ENCODE measurements at places on chromosomes 3 and 15.

- no peak for DNase-seq
Measured at GRCh38 chr15:101698314-101698713, 26.0 kb downstream of the TARS3 start.

GRCh38 chr15:33083232-33084081 lies 111.1 kb downstream of the FMN1 start:
- DNase-seq, result no peak

DNA sequence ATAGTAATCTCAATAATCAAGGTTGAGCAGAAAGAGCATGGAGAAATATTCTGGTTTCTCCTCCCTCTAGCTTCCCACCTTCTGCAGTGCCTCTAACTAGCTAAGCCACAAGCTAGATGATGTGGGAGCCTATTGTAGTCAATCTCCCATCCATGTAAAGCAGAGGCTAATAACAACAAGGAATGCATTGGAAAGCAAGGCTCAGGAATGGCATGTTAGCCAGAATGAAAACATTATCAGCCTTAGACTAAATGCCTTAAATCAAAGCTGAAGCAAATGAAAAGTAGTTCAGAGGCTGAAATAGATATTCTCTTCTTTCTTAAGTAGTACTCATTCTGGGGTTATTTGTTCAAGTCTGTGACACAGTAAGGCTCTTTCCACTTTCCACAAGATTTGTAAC lies 350.3 kb upstream of the DPPA4 start:
- DNase-seq, result no peak

DNA sequence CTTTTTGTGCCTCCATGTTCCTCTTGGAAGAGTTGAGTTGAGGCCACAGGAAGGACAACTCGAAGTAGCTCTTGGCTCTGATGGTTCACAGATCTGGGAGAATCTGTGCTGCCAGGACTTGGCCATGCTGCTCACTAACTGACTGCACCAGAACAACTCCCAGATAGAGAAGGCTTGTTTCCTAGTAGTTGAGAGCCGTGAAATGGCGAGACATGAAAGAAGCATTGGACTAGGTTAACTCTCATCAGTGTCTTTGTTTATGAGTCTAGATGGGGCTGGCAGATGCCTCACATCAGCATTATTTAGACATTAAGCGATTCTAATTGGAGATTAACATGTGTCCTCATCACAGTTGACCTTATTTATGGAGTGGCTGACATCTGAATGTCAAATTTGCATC lies 92.9 kb upstream of the AGBL1 start:
- DNase-seq, result no peak

DNA sequence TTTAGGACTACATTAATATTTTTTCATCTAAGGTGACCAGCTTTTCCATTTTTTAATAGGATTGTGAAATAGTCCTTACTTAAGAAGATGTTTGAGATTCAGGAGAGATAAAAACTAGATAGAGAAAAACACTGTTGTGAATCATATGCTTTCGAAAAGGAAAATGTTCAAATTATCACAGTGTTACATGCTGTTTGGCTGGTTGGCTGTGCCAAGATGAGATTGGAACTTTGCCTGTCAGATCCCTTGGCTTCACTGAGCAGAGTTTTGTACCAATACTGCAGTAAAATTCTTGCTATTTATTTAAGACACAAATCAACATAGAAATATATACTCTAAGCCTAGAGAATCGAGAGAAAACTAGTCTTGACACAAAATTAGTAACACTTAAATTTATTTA lies 117.2 kb downstream of the OXSM start:
- no peak for DNase-seq

GRCh38 chr3:71546821-71547220 lies 36.7 kb downstream of the FOXP1 start:
- peak; percentile 39 for DNase-seq

- no peak for DNase-seq
Measured at GRCh38 chr15:82118040-82118439, 72.2 kb upstream of the MEX3B start.

DNA sequence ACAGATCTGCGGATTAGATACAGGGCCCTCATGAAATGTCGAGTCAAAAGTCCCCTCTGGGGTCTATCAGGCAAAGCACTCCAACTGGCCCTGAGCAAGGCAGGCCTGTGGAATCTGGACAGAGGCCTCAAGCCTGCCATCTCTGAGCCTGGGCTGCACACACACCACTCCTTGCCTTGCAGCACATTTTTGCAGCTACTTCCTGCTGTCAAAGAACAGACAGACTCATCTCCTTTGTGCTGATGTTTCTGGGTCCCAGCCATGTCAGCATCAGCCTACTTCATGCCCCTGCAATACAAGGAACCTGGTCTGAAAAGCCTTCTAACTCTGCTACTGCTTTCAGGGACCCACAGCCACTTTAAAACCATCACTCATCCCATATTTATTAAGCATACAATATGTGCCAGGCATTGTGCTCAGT lies 60.6 kb upstream of the IL12A start:
- no peak for DNase-seq

DNA sequence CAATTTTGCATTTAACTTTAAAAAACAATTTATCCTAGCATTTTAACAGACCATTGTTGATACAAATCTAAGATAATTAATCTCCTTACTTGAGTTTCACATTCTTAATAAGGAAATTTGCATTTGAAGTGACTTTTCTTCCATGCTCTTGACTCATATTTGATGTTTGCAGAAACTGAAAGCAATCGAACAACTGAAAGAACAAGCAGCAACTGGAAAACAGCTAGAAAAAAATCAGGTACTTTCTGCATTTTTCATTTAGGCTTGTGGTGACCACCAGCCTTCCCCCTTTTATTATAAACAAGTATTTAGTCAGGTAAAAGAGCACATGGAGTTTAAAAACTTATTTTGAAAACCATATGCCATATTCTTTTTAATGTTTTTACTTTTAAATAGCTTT lies 20.1 kb upstream of the SELENOT start:
- DNase-seq, result no peak

GRCh38 chr3:112384769-112385168 lies 51.8 kb downstream of the CD200 start:
- peak; percentile 9 for DNase-seq

DNA sequence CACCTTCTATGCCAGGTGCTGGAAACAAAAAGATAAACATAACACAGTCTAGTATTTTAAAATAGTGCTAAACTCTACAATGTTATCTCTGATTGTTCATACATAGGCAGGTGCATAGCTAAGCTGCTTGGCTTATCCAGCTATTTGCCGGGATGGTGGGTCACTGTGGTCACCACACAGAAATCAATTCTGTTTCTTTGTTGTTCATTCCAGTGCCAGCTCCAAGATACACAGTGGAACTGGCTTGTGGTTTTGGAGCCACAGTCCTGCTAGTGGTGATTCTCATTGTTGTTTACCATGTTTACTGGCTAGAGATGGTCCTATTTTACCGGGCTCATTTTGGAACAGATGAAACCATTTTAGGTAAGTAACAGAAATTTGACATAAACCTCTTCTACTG lies 130.2 kb downstream of the IL1RAP start:
- no peak for DNase-seq

DNA sequence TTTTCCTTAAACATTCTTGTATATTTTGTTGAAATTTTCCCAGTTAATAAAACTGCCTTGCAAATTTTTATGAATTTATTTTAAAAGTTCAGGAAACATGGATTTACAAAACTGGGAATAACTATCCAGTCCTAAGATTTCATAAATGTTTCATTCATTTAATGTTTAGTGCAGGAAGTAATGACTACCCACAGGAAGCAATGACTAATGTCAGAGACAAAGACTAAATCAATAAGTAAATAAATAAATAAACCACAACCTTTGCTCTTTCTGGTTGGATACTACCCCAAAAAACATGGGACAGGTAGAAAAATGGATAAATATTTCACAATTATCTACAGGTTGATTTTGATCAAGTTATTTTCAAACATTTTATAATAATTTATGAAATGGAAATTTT lies 48.8 kb upstream of the TMCO5A start:
- DNase-seq, result no peak

- DNase-seq, result no peak
Measured at GRCh38 chr15:101045835-101046691, 126.9 kb downstream of the LRRK1 start.

GRCh38 chr15:78414621-78415250 lies 23.3 kb upstream of the IREB2 start:
- no peak for DNase-seq

DNA sequence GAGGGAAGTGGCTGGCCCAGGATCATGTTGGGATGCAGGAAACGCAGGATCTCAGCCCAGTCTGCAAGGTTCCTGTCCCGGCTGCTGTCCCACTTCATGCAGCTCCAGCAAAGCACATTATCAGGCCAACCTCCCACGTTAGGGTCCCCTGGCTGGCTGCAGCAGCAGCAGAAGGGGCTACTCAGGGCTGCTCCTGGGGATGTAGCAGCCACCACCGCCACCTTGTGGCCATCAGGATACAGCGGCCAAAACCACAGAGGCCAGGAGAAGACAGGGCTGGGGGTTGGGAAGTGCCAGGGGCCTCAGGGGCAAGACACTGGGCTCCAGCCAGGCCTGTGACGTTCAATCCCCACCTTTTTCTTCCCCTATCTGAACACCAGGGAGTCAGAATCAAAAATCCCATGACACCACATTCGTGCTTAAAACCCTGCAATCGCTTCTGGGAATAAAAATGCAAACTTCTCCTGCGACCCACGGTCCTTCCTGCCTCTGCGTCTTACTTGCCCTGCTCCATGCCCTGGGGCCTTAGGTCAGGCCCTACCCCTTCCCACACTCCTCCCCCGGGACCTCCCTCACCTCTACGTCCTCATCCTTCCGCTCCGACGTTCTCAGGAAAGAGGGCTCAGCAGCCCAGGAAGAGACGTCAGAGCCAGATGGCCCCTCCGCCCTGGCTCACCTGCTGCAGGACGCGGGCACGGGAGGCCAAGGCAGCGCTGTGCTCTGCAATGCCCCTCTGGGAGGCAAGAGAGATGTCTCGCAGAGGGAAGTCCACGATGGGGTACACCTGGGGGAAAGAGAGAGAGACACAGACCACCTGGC lies 21.5 kb downstream of the SSUH2 start:
- DNase-seq, result peak; percentile 59

- no peak for DNase-seq
Measured at GRCh38 chr3:72158639-72159326, 373.8 kb upstream of the PROK2 start.

- DNase-seq, result no peak
Measured at GRCh38 chr15:76575679-76576078, 239.1 kb downstream of the ISL2 start.

GRCh38 chr15:66700802-66701421 lies 1.1 kb upstream of the SMAD6 start:
- DNase-seq, result peak; percentile 90

- no peak for DNase-seq
Measured at GRCh38 chr3:101994386-101994785, 145.1 kb downstream of the NFKBIZ start.

- DNase-seq, result no peak
Measured at GRCh38 chr3:186223476-186223875, 114.6 kb upstream of the ETV5 start.

GRCh38 chr15:52113235-52113634 lies 660 bp upstream of the BCL2L10 start:
- DNase-seq, result no peak

GRCh38 chr3:61574854-61575253 lies 13.5 kb downstream of the PTPRG start:
- DNase-seq, result peak; percentile 95

DNA sequence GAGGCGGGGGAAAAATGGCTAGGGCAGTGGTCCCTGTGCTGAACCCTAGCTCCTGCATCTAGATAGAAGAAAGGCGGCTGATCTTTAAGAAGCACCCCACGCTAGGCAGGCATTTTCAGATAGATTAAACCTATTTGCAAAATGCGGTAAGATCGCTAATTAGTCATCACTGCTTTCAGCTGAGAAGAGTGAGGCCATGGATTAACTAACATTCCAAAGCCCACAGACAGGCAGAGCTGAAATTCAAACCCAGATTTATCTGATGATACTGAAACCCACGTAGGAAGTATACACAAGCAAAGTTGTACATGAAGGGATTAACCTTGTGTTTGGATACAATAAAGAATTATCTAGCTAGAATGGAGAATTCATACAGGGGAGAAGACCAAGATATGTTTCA lies 4.8 kb downstream of the ADPGK start:
- DNase-seq, result no peak

GRCh38 chr3:109071350-109072142 lies 46.4 kb downstream of the MORC1 start:
- peak; percentile 23 for DNase-seq

DNA sequence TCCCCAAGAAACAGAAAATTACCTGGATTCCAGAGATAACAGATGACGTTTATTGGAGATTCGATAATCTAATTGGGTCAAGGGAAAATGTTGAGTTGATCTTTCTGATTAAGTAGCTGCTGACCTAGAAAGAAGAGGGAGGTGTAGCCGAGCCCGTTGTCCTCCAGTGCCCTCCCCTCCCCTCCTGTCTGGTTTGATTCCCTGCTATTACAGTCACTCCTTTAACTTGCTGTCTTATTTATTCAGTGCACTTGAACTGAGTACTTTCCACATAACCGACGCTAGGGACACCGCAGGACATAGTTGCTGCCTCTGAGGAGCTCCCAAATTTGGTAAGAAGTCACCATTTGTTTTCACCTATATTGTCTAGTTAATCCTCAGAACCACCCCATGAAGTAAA lies 103.7 kb downstream of the AQP9 start:
- DNase-seq, result no peak

DNA sequence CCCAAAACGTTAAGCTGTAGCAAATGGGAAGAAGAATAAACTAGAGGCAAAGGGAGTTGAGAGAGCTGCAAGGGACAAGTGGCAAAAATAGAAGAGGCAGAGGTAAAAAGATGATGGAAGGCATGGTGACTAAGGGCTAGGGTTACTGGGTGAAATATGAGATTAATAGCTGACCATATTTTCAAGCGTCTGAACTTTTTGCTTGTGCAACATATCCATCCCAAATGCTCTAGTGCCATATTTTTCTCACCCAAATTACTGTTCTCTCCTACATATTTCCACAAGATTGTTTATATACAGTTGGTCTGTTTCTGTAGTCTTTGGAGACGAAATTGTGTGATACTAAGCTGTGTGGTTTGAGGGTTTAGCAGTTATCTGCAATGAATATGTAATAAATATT lies 145.5 kb downstream of the GMNC start:
- no peak for DNase-seq

DNA sequence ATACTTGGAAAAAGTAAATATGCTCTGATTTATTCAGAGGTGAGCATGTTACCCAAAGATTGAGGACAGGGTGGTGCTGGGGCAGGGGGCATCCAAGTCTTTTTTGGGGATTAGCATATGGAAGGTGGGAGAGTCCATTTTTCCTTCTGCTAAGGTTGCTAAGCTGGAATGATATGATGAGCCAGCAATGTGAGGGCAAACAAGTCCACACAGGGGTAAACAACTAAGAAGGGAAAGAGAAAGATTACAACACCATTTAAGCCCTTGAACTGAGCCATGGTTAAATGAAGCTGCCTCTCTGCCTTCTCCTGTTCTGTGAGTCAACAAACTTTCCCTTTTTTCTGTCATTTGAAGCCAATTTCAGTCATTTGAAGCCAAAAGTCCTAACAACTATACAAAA lies 89.0 kb downstream of the RPL22L1 start:
- no peak for DNase-seq

DNA sequence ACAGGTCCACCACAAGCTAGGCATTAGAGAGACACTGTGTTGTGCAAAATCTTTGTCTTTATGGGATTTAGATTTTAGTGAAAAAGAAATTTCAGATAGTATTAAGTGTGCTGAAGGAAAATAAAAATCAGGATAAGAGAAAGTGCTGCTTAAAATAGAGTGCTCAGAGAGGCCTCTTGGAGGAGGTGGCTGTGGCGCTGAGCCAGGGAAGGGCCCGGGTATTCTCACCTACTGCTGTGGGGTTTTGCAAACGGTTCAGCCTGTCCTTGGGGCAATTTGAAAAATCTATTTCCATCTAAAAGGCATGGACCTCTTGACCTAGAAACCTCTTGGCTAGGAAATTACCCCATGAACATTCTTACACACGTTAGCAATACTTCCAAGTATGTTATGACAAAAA lies 267.7 kb downstream of the TJP1 start:
- no peak for DNase-seq
